H1 (cell line): ENCODE measurements at places on chromosomes 4 and X.
A peak's percentile ranks its signal among the peaks of the same experiment; 100 is the strongest.

GRCh38 chrX:41445171-41445570 lies 2.0 kb upstream of the NYX start:
- no peaks in the 10 kb centered on the region for H3K27me3 ChIP-seq
- no peak for DNase-seq
- H3K36me3 ChIP-seq, result no peaks in the 10 kb centered on the region
- H3K27ac ChIP-seq, result no peak overlapping the region
- no peaks in the 10 kb centered on the region for H3K4me1 ChIP-seq
- H3K4me3 ChIP-seq, result no peak overlapping the region

- no peaks in the 10 kb centered on the region for H3K36me3 ChIP-seq
- H3K4me3 ChIP-seq, result no peak overlapping the region
- H3K27me3 ChIP-seq, result no peaks in the 10 kb centered on the region
- no peak for DNase-seq
- H3K27ac ChIP-seq, result no peak overlapping the region
Measured at GRCh38 chr4:48205107-48205506, 64.5 kb downstream of the TEC start.

GRCh38 chr4:105455998-105456397 lies 17.9 kb downstream of the PPA2 start:
- H3K27me3 ChIP-seq, result no peaks in the 10 kb centered on the region
- no peaks in the 10 kb centered on the region for H3K36me3 ChIP-seq
- H3K4me3 ChIP-seq, result no peak overlapping the region
- DNase-seq, result no peak
- H3K27ac ChIP-seq, result no peak overlapping the region

DNA sequence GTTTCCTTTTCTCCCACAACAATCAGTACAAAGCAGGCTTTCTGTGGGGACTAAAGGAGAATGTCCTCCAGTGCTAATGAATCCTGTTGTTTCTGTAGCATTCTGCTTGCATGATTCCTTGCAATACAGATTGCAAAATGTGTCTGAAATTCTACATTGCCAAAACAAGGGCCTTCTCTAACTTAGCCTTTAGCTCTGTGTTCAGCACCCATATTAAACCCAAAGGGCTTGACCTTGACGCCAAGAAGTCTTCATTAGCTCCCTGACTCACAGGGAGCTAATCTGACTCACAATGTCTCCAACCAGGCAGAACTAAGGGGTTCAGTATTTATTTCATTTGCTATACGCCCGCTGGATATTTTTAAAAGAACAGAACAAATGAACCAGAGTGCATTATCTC lies 241.4 kb upstream of the CLNK start:
- no peaks in the 10 kb centered on the region for H3K27me3 ChIP-seq
- H3K27ac ChIP-seq, result no peak overlapping the region
- H3K4me1 ChIP-seq, result no peaks in the 10 kb centered on the region

DNA sequence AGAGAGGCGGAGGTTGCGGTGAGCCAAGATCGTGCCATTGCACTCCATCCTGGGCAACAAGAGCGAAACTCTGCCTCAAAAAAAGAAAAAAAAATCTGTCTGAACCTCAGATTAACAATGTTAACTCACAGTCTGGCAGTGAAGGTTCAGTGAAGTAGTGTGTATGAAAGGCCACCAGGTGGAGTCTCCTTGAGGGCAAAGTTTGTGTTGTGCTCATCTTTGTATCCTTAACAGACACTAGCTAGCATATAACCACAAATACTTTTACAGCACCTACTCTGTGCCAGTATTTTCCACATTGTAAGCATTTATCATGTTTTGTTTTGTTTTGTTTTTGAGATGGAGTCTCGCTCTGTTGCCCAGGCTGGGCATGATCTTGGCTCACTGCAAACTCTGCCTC lies 46.0 kb upstream of the MGST2 start:
- DNase-seq, result no peak
- H3K36me3 ChIP-seq, result no peaks in the 10 kb centered on the region
- H3K4me1 ChIP-seq, result peaks cover under 1% of the 10 kb centered on the region
- H3K27me3 ChIP-seq, result peaks cover 35% of the 10 kb centered on the region

GRCh38 chr4:158538911-158539310 lies 17.2 kb downstream of the RXFP1 start:
- no peaks in the 10 kb centered on the region for H3K36me3 ChIP-seq
- no peak for DNase-seq
- H3K4me3 ChIP-seq, result no peak overlapping the region
- H3K27ac ChIP-seq, result no peak overlapping the region

- no peak overlapping the region for H3K27ac ChIP-seq
- H3K4me1 ChIP-seq, result no peaks in the 10 kb centered on the region
- H3K27me3 ChIP-seq, result no peaks in the 10 kb centered on the region
- DNase-seq, result peak; percentile 67
- no peaks in the 10 kb centered on the region for H3K36me3 ChIP-seq
Measured at GRCh38 chr4:118076958-118077766, 42.9 kb downstream of the NDST3 start.

DNA sequence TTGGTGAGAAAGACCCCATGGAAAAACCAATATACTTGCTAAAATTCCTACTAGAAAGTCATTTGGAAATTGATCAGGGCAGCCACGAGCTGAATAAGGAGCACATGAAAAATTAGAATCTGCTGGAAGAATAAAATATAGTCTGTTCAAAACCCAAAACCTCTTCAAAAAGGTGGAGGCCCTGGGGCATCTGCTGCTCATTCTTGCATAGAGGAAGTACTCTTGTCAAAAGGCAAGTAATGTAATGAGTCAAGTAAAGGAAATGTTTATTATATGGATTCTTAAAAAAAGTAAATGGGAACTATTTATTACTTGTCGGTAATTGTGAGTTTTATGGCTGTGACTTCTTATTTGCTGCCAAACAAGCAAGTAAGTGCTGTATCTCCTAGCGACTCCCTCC lies 109.5 kb downstream of the GK start:
- no peaks in the 10 kb centered on the region for H3K4me1 ChIP-seq
- H3K4me3 ChIP-seq, result no peak overlapping the region
- DNase-seq, result no peak
- no peak overlapping the region for H3K27ac ChIP-seq

DNA sequence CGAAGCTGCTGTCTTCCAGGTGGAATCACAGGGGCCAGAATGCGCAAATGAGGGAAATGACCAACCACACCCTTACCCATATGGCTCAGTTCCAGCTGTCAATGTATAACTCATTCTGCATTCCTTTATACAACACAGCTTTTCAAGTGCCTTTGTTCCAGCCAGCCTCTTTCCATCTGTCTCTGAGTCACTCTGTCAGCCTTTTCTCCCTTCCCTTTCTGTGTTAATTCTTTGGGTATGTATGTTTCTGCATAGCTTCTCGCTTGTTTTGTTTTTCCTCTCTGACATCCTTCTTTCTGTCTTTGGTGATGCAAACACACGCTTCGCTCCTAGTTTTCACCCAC lies 54.5 kb downstream of the RS1 start:
- H3K4me1 ChIP-seq, result no peaks in the 10 kb centered on the region
- DNase-seq, result no peak
- H3K36me3 ChIP-seq, result peaks cover 3% of the 10 kb centered on the region; the same call in 1 of the 2 replicates
- H3K27ac ChIP-seq, result no peak overlapping the region
- H3K4me3 ChIP-seq, result no peak overlapping the region
- H3K27me3 ChIP-seq, result no peaks in the 10 kb centered on the region

GRCh38 chrX:151871244-151871643 lies 41.4 kb upstream of the MAGEA4 start:
- no peak for DNase-seq
- no peak overlapping the region for H3K4me3 ChIP-seq

- no peak within 1 kb of the TSS for H3K27ac ChIP-seq
- peak within 1 kb of the TSS; percentile 40 for H3K4me3 ChIP-seq
- peak; percentile 51 for DNase-seq
- H3K27me3 ChIP-seq, result peaks cover 12% of the 10 kb centered on the region
Measured at GRCh38 chrX:17860811-17861488, at the start of gene RAI2. RAI2 (minus strand) TSS chrX:17861298; CDS start chrX:17802010, 59,288 bp downstream.

- H3K27me3 ChIP-seq, result no peaks in the 10 kb centered on the region
- no peak overlapping the region for H3K27ac ChIP-seq
- no peak overlapping the region for H3K4me3 ChIP-seq
- H3K4me1 ChIP-seq, result no peaks in the 10 kb centered on the region
- no peak for DNase-seq
Measured at GRCh38 chrX:50097071-50097470, 103.7 kb downstream of the AKAP4 start.

- no peak overlapping the region for H3K27ac ChIP-seq
- H3K4me3 ChIP-seq, result no peak overlapping the region
- H3K4me1 ChIP-seq, result no peaks in the 10 kb centered on the region
- DNase-seq, result no peak
- H3K27me3 ChIP-seq, result no peaks in the 10 kb centered on the region
Measured at GRCh38 chr4:116243431-116243830, 841.9 kb downstream of the TRAM1L1 start.

GRCh38 chr4:26105337-26105736 lies 191.3 kb downstream of the SMIM20 start:
- H3K36me3 ChIP-seq, result no peaks in the 10 kb centered on the region
- no peak for DNase-seq
- H3K4me3 ChIP-seq, result no peak overlapping the region
- no peak overlapping the region for H3K27ac ChIP-seq
- no peaks in the 10 kb centered on the region for H3K27me3 ChIP-seq

DNA sequence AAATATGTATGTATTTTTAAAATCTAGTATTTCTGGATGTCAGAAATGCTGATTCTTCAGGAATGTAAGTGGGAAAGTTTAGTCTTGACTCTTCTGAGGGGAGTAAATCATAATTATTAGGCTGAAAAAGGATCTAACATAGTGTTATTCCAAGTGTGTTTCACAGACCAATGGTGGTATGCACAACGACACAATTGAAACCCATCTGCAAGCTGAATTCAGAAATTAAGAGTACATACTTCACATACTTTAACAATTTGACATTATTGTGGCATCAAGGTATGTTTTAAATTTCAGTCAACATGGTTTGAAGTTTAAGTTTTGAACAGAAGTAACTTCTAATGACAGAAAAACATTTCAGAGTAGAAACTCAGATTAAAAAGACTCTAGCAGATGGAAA lies 236.7 kb downstream of the SLC7A11 start:
- no peaks in the 10 kb centered on the region for H3K4me1 ChIP-seq
- no peak overlapping the region for H3K4me3 ChIP-seq
- H3K36me3 ChIP-seq, result no peaks in the 10 kb centered on the region
- no peak overlapping the region for H3K27ac ChIP-seq
- no peak for DNase-seq
- H3K27me3 ChIP-seq, result no peaks in the 10 kb centered on the region

- no peaks in the 10 kb centered on the region for H3K27me3 ChIP-seq
- H3K4me1 ChIP-seq, result no peaks in the 10 kb centered on the region
- no peaks in the 10 kb centered on the region for H3K36me3 ChIP-seq
- H3K4me3 ChIP-seq, result peak overlapping the region; percentile 65
Measured at GRCh38 chrX:23742174-23742696, 841 bp downstream of the ACOT9 start.

DNA sequence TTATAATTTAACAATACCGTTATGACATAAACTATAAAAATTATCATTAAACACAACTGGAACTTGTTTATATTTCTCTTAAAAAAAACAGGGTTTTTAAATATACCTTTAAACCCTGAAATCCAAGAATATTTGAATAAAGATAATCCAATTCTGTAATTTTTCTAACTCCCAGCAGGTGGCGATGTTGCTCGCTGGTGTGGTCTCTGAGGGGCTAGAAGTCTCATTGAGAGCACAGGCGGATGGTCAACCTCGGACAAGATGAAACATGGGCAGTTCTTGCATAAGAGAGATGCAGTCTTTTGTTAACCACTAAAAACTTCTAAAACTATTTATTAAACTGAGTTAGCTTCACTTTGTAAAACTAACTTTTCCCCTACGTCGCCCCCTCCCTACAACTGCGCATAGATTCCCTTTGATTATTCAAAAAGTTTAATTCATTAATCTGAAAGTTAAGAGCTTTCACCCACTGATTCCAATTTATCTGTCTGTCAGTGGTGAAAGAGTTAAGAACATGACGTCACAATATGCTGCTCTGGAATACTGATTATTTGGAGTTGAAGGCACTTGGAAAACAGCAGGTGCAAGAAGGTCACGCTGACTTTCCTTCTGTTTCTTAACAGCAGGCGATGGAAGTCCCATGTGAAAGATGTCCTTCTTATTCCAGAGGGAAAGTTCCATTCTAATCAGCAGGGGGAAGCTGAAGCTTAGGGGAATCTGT lies 29.5 kb downstream of the DMP1 start:
- no peaks in the 10 kb centered on the region for H3K27me3 ChIP-seq
- peaks cover 9% of the 10 kb centered on the region; the same call in 1 of the 2 replicates for H3K4me1 ChIP-seq
- no peak overlapping the region for H3K4me3 ChIP-seq
- peaks cover 7% of the 10 kb centered on the region; the same call in 1 of the 2 replicates for H3K36me3 ChIP-seq

DNA sequence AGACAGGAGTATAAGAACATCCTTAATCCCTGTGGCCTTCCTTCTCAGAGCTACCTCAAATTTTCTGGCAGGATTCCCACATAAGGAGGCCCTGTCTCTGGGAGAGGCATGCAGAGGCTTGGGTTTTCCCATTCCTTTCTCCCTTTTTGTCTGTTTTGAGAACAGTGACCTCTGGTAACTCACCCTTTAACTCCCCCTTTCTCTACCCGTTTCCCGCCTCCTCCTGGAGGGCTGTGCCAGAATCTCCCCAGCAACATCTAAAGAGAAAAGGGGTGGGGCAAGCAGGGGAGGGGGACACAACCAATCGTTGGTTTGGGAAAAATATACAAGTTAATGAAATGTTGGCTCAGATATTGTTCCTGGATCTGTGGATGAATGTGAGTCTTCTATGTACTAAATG lies 303.7 kb upstream of the IRS4 start:
- no peaks in the 10 kb centered on the region for H3K4me1 ChIP-seq
- H3K36me3 ChIP-seq, result no peaks in the 10 kb centered on the region
- H3K27me3 ChIP-seq, result no peaks in the 10 kb centered on the region
- H3K4me3 ChIP-seq, result no peak overlapping the region

- H3K4me1 ChIP-seq, result no peaks in the 10 kb centered on the region
- H3K27me3 ChIP-seq, result no peaks in the 10 kb centered on the region
- no peak for DNase-seq
- no peaks in the 10 kb centered on the region for H3K36me3 ChIP-seq
- no peak overlapping the region for H3K4me3 ChIP-seq
- H3K27ac ChIP-seq, result no peak overlapping the region
Measured at GRCh38 chr4:38560768-38561558, 103.0 kb upstream of the KLF3 start.

GRCh38 chrX:147637190-147637589 lies 274.5 kb upstream of the FMR1 start:
- H3K4me1 ChIP-seq, result no peaks in the 10 kb centered on the region
- no peaks in the 10 kb centered on the region for H3K36me3 ChIP-seq
- DNase-seq, result no peak
- H3K4me3 ChIP-seq, result no peak overlapping the region
- H3K27me3 ChIP-seq, result no peaks in the 10 kb centered on the region

DNA sequence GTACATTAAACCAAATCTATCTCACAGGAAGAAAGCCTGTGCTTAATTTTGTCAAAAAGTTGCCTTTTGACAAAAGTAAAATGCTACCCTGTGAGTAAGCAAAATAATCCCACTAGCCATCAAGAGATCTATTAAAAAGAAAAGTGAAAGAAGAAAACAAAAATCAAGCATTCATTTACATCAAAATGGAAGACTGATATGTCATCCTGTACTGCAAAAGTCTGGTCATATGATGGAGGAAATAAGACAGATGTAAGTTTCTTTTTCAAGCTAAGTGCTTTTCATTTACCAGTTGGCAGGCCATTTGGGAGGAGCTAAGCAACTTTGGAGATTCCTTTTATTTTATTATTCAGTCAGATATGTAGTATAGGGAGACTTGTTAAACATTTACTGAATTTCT lies 387.4 kb downstream of the SPOCK3 start:
- no peak for DNase-seq
- no peaks in the 10 kb centered on the region for H3K4me1 ChIP-seq
- H3K27me3 ChIP-seq, result no peaks in the 10 kb centered on the region
- no peak overlapping the region for H3K27ac ChIP-seq
- no peaks in the 10 kb centered on the region for H3K36me3 ChIP-seq
- H3K4me3 ChIP-seq, result no peak overlapping the region

GRCh38 chrX:86014421-86014820 lies 32.9 kb downstream of the CHM start:
- no peak overlapping the region for H3K4me3 ChIP-seq
- H3K27me3 ChIP-seq, result no peaks in the 10 kb centered on the region
- H3K4me1 ChIP-seq, result no peaks in the 10 kb centered on the region; the same call in 1 of the 2 replicates
- H3K27ac ChIP-seq, result no peak overlapping the region
- H3K36me3 ChIP-seq, result no peaks in the 10 kb centered on the region
